ENCODE measurements at places on chromosomes 12 and 14.

- no peak for DNase-seq
These were observed 26.6 kb downstream of the PPFIBP1 start for GRCh38 chr12:27550653-27550975.

DNA sequence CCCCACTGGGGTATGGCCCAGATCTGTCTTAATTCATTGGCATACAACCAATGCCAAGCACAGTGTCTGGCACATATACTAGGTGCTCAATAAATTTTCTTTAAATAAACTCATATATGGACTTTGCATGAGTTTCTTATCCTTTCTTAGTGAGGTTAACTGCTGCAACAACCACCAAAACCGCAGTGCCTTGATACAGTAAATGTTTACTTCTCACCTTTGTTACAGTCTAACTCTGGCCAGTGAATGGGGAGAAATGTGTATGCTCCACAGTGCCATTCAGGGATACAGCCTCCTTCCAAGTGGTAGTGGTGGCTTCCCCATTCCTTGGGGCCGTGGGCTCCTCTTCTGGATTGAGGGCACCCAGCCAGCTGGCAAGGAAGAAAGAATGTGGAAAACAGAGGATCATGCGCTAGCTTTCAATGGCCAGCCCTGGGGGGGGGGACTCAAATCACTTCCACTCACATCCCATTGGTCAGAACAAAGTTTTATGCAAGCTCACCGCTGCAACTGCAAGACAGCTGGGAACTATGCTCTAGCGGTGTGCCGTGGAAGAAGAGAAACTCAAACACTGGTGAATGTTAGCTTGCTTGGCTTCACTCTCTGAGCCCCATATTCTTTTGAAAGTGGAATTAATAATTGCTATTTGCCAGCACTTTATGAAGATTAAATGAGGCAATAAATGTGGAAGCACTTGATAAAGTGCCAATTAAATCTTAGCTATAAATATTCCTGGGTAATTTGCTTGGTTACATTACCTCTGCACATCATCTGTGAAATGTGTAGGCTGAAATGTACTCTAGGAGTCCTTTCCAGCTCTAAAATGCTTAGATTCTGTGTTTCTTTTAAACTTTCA lies 51.0 kb upstream of the SOCS2 start:
- peak; percentile 43 for DNase-seq

DNA sequence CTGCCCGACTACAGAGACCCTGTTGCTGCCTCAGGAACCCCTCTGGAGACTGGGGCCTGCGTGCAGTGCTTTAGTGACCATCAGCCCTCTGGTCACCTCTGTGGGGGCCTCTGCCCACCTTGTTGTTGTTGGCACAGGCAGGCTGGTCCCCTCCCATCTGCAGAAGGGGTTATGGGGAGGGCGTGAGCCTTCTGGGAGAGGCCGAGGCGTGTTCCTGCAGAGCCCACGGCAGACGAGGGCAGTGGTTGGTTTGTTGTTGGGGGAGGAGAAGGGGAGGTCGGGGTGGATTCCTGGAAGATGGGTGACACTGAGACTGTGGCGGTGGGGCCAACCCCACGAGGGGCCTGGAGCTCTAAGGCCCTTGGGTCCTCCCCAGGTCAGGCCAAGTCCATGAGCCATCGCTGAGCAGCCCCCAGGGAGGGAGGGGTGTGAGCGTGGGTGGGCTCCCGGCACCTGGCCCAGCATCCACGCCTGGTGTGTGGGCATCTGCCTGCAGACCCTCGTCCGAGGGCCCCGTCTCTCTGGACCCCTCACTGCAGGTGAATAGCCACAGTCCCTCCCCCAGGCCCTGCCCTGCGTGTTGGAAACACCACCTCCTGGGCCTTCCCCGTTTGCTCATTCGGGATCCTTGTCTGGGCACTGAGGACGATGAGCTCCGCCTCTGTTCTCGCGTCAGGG lies 23.6 kb downstream of the FBRSL1 start:
- no peak for DNase-seq

DNA sequence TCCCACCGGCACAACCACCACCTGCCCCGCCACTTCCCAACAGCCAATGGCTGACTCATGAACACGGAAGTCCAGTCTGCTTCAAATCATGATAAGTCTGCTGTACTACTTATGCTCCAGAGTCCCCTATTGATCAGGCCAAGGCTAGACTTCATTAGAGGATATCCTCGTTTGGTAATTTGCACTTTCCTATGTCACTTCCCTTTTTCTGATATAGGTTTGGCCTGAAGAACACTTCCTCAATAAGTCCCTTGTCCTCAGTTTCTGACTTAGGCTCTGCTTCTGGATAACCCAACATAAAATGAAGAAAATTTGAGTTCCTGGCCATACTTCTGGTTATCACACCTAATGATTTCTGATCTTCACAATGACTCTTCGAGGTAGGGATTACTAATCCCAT lies 45.3 kb downstream of the IFNG-AS1 start:
- no peak for DNase-seq

DNA sequence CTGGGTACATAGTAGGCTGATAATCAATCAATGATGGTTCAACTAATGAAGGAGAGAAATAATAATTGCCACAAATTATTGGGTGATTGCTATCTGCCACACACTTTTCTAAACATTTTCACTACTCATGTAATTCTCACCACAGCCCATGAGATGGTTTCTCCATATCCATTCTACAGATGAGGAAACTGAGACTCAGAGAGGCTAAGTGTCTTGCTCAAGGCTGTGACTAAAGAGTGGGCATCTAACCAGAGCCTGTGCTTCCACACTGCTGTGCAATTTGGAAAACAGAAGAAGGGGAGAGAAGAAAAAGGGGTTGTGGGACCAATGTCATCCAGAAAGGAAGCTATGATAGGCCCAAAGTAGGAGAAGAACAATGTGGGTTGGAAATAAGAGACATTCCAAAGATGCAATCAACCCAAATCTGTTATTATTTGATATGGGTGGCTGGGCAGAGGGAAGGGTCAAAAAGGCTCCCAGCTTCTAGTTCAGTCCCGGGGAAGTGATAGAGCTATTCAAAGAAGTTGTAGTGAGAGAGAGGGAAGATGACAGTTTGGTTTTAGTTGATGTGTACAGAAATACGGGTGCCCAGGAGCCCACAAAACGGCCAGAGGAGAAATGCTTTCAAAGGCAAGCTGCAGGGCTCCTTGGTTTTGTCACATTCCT lies 483 bp upstream of the NR1H4 start:
- no peak for DNase-seq

DNA sequence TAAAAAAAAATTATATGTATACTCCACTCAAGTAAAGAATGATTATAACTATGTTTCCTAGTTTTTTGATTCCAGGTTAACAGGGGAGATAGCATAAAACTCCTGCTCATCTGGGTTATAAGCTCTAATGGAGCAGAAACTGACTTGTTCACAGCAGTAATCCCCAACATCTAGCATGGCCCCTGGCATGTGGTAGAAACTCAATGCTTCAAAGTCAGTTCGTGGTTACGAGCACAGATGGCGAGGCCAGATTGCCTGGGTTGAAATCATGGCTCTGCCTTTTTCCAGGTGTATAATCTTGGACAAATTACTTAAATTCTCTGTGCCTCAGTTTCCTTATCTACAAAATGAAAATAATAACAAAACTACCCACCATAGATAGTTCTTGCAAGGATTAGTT lies 183.8 kb downstream of the TTC7B start:
- DNase-seq = no peak

DNA sequence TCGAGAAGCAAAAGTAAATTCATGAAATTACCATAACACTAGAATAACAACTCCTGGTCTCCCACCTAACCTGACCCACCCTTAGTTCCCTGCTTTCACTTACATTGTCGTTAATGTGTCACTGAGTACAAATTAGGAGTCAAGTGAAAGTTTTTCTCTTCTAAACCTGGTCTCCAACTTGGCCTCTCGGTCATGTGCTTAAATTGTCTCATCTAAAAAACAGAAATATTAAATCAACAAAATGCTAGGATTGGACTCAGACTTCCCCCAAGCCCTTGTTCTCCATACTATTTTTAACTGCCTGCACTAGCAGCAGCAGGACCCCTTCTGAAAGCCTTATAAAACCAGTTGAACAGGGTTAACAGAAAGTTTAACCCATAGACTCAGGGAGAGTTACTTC lies 1.8 kb upstream of the BTG1 start:
- no peak for DNase-seq

DNA sequence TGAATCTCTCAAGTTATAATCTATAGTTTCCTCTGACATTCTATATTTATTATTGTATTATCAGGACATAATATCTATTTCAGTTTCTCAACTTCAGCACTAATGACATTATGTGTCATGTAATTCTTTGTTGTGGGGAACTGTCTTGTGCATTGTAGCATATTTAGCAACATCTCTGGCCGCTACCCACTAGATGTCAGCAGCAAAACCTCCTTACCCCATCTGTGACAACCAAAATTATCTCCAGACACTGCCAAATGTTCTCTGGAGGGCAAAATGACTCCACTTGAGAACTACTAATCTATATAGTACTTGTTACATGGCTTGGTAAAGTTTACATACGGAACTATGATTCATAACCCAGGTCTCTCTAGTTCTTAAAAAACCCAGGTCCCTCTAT lies 110.2 kb downstream of the RASSF9 start:
- no peak for DNase-seq
